ENCODE measurements at places on chromosomes 7 and 10. TPM values are rescaled to one million over a fixed set of nuclear protein-coding genes. Genes with fewer than 3 reads are reported as not detected.

The SH2D4B gene
- total RNA-seq: 0.09 TPM

The BHLHA15 gene
- total RNA-seq: not detected

The LRRC18 gene
- total RNA-seq: not detected

The AGR3 gene
- total RNA-seq: not detected

The MSMB gene
- not detected for total RNA-seq

The PTPRE gene
- total RNA-seq: 16.5 TPM

The AHR gene
- 46.3 TPM for total RNA-seq

The LRRC61 gene
- total RNA-seq: 25.3 TPM

The INHBA gene
- total RNA-seq: not detected

The TMEM248 gene
- total RNA-seq: 90.2 TPM

The C7orf33 gene
- total RNA-seq: not detected

The HOGA1 gene
- total RNA-seq: not detected

The ATOH7 gene
- not detected for total RNA-seq

The PNLIPRP3 gene
- not detected for total RNA-seq

The MMD2 gene
- not detected for total RNA-seq

The FRMD4A gene
- 1.2 TPM for total RNA-seq

The EPO gene
- not detected for total RNA-seq

The C7orf57 gene
- total RNA-seq: 0.12 TPM

The GAD2 gene
- not detected for total RNA-seq

The CYP2C9 gene
- total RNA-seq: not detected

The BMI1 gene
- 74.6 TPM for total RNA-seq

The UBN2 gene
- total RNA-seq: 10.8 TPM

The INSYN2A gene
- not detected for total RNA-seq

The DGKI gene
- total RNA-seq: 2.2 TPM

The PKD2L1 gene
- total RNA-seq: not detected

The ABCC2 gene
- total RNA-seq: 0.82 TPM

The ANXA8 gene
- total RNA-seq: 1.3 TPM

The TMEM184A gene
- not detected for total RNA-seq

The HIBADH gene
- 15.8 TPM for total RNA-seq

The NPTX2 gene
- total RNA-seq: not detected

The TYW1B gene
- total RNA-seq: 4.4 TPM

The KIF11 gene
- total RNA-seq: 79.6 TPM
